ENCODE measurements at places on chromosomes 6 and 20. TPM values are rescaled to one million over a fixed set of nuclear protein-coding genes. Genes with fewer than 3 reads are reported as not detected.

Gene SIM1
- total RNA-seq, result 2.9 TPM

Gene SLC26A8
- under 0.01 TPM for total RNA-seq

Gene PLCB1
- 20.9 TPM for total RNA-seq

Gene MYLK2
- 0.37 TPM for total RNA-seq

Gene TBXT
- not detected for total RNA-seq

Gene TRAPPC3L
- not detected for total RNA-seq

Gene VSTM2L
- total RNA-seq, result 0.20 TPM

Gene TMEM217
- total RNA-seq, result 2.9 TPM

Gene VAPB
- 11.4 TPM for total RNA-seq

Gene MOG
- total RNA-seq, result not detected

Gene LY6G6C
- total RNA-seq, result not detected

Gene FILIP1
- total RNA-seq, result 0.37 TPM

Gene LY6G5C
- 0.39 TPM for total RNA-seq

Gene OR2H1
- not detected for total RNA-seq

Data from subcutaneous preadipocyte (primary cell).